ENCODE measurements at places on chromosomes 6 and 20.

GRCh38 chr6:99606656-99607415 is at the start of gene PRDM13:
TSS of gene PRDM13 (plus strand) at chr6:99606833. CDS start at chr6:99607035, 202 bp downstream.
- no peak for DNase-seq

DNA sequence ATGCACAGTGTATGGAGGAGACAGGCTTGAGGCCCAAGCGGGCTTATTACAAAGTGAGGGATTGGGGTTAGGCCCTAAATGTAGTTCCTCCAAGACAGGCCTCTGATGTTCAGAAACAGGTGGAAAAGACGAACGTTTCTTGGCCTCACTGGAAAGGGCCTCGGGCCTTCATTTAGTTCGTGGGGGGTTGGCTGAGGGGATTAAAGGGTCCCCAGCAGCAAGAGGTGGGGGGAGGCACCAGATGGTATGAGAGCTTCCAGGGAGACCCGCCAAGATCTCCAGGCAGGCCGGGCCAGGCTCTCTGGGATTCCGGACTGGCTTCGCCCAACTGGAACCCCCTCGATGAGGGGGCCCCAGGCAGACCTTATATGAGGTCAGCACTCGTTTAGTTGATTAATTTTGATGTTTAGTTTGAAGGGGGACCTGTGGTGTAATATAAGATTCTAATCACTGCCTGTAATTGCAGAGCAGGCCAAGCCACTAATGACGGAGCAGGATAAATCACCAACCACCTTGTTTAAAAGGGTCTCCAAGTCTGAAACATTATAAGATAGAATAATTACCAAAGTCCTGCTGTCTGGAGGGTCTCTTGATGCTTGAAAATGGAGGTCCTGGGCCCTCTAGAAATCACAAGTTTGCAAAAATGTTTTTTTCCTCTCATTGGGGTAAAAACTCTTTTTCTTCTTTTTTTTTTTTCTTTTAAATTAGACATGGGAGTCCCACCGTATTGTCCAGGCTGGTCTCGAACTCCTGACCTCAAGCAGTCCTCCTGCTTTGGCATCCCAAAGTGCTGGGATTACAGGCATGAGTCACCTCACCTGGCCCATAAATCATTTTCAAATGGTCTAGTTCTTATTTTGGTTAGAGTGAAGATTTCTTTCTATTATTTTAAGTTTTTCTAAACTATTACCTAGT is 2.2 kb downstream of the HMGA1 start:
- DNase-seq, result no peak

- no peak for DNase-seq
Measured at GRCh38 chr6:82555801-82556200, 192.2 kb downstream of the TPBG start.

- no peak for DNase-seq
Measured at GRCh38 chr6:45652416-45652815, 274.7 kb upstream of the SUPT3H start.

- no peak for DNase-seq
Measured at GRCh38 chr20:24667689-24668383, 198.4 kb downstream of the SYNDIG1 start.

GRCh38 chr6:158476389-158476788 is 83.5 kb upstream of the TMEM181 start:
- DNase-seq, result no peak

Data from T-helper 17 cell (primary cell).